ENCODE measurements at places on chromosomes 7 and 10.

DNA sequence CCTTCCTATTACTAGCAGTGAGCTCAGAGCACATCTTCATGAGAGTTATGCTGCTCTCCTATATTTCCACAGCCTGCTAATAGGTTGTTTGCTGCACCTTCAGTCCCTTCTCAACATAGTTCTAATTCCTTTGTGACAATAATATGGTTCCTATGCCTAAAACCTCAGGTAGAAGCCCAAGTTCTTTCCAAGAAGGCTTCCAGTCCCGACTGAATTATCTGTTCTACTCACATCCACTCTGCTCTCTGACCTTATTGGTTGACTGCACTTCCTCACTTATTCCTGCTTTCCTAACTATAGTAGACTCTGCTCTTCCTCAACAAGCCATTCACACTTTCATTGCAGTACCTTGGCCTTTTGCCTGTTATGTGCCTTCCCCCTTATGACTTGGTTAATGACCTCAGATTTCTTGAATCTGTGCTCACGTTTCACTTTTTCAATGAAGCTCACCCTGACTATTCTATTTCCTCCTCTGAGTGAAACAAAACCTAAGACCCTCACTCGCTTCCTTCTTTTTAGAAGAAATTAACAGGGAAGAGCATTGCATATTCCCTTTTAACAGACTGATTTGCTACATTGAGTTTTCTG is 132.7 kb downstream of the MDFIC start:
- no peak for DNase-seq

GRCh38 chr7:96728139-96728538 is 18.5 kb upstream of the SEM1 start:
- no peak for DNase-seq

DNA sequence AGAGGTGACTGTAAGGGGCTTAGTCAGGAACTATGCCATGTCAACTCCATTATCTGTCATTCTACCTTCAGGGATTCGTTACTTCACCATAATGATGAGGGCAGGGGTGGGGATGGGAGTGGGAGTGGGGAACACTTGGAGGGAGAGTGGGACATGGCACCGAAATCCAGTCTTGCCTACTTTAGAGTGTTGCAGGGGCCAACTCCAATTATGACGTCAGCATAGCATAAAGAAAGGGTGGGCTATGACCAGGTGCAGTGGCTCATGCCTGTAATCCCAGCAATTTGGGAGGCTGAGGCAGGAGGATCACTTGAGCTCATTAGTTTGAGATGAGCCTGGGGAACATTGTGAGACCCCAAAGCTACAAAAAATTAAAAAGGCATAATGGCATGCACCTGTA is 512.2 kb downstream of the GATA3 start:
- no peak for DNase-seq

DNA sequence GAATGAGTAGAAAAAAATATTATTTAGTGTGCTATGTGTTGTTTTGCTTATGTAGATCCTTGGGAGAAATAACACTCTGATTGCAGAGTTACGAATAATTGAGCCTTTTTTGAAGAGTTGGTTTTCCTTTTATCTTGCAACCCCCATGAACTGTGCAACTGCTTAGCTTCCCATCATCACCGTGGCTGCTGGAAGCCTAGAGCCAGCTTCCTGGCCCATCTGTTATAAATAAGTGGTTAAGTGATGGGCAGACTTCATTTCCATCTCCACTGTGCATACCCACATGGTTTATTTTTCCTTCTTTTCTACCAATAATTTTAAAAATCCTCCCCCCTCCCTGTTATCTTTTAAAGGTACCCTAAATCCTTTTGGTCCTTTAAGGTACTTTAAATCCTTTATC is 554.9 kb upstream of the GALNT17 start:
- no peak for DNase-seq

GRCh38 chr7:27375958-27376357 is 133.4 kb downstream of the EVX1 start:
- DNase-seq, result no peak

- DNase-seq, result no peak
Measured at GRCh38 chr7:55871932-55872485, 9.5 kb upstream of the SEPTIN14 start.

DNA sequence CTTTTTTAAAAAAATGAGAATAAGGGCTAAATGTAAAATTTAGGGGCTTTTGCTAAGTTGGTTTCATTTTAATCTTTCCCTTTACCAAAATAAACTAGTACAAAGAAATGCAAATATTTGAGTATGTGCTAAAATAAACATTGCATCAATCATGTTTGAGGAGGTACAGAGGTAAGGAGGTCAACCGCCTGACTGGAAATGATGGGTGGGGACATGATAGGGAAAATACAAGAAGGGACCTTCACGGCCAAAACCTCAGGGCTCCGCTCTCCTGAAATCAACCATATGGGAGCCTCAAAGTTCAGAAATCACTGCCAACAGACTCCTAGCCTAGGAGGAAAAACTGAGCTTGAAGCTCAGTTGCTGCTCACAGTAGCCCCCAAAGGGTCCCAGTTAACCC is 207.6 kb downstream of the AHR start:
- DNase-seq, result no peak

- DNase-seq, result no peak
Measured at GRCh38 chr7:43700059-43700501, 29.2 kb downstream of the COA1 start.

GRCh38 chr10:126931544-126931943 is 26.3 kb downstream of the DOCK1 start:
- no peak for DNase-seq

- no peak for DNase-seq
Measured at GRCh38 chr7:80618096-80618495, 20.3 kb upstream of the CD36 start.

GRCh38 chr10:104242545-104242944 is 10.4 kb upstream of the CFAP43 start:
- no peak for DNase-seq

GRCh38 chr10:103077491-103078308 is 115.4 kb downstream of the NT5C2 start:
- DNase-seq, result no peak

DNA sequence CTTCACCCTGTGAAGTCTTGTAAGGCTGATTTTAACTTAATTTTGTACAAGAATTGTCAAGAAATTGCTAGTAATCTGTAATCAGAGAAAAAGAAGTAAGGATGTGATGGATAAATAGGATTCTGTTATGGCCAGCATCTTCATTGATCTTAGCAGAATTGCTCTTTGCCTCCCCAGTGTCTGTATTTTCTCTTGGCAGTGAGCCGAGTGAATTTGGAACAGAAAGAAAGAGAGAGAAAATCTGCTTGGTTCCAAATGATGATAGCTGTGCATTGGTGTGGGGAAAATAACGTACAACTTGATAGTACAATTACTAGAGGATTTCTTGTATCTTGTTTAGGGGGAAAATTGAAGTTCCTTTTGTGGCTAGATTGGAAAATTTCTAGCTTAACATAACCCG is 34.6 kb downstream of the VTI1A start:
- DNase-seq, result no peak

DNA sequence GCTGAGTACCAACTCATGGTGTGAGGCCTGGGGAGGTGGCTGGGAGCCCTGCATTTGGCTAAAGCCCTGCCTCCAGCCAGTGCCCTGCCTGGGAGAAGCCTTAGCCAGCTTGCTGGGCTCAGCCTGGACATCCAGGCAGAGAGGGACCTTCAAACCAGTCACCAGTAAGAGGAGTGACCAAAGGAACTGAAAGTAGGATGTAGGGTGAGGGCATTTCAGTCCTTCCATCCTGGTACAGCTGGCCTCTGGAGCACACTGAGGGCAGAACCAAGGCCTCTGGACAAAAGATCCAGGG is 124.8 kb downstream of the ADCY1 start:
- no peak for DNase-seq

DNA sequence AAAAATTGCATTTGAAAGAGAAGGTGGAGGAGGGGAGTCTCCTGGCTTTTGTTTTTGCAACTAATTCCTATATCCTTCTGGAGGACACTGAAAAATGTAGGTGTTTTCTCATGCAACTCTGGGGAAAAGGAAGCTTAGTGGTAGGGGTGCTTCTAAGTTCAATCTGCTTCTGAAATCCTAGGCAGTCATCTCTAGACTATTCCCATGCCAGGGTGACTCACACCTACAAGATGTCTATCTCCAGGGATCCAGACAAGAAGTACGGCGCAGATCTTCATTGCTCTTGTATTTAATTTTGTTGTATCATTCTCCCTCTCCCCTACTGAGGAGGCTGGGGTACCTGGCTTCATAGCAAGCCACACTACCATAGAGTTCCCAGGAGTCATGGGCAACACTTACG is 258.8 kb downstream of the PHF14 start:
- no peak for DNase-seq

- no peak for DNase-seq
Measured at GRCh38 chr10:42975558-42976340, 101.1 kb upstream of the RET start.

GRCh38 chr10:90674461-90674860 is 183.4 kb downstream of the HTR7 start:
- no peak for DNase-seq

- no peak for DNase-seq
Measured at GRCh38 chr7:153382641-153383101, 623.1 kb downstream of the ACTR3B start.

- no peak for DNase-seq
Measured at GRCh38 chr10:75681334-75681733, 249.9 kb downstream of the LRMDA start.

- DNase-seq, result no peak
Measured at GRCh38 chr7:91135703-91136430, 128.4 kb upstream of the FZD1 start.

- no peak for DNase-seq
Measured at GRCh38 chr7:22248111-22248809, 108.7 kb downstream of the RAPGEF5 start.

- no peak for DNase-seq
Measured at GRCh38 chr7:1619152-1620079, 49.6 kb upstream of the PSMG3 start.

- no peak for DNase-seq
Measured at GRCh38 chr10:5518143-5518542, 6.6 kb upstream of the CALML3 start.

DNA sequence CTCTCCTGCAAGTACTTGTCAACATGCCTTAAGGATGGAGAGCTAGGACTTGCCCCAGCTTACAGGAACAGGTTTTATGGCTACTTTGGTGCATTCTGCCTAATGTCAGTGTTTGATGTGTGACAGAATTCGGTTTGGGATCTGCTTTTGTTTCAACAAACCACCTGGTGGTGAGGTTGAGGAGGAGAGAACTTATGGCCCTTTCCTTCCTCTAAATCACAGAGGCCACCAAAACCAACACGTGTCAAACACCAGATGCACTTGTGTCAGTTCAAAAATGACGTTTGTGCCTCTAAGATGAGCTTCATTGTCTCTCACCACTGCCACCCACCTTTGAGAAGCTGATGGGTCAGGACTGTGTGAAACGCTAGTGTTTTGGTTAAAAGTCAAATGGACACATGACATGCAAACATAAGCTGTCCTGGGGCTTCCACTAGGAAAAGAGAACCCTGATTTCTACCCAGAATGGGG is 83.9 kb downstream of the OSBPL3 start:
- no peak for DNase-seq

GRCh38 chr7:46512891-46513413 is 591.9 kb upstream of the IGFBP3 start:
- no peak for DNase-seq

DNA sequence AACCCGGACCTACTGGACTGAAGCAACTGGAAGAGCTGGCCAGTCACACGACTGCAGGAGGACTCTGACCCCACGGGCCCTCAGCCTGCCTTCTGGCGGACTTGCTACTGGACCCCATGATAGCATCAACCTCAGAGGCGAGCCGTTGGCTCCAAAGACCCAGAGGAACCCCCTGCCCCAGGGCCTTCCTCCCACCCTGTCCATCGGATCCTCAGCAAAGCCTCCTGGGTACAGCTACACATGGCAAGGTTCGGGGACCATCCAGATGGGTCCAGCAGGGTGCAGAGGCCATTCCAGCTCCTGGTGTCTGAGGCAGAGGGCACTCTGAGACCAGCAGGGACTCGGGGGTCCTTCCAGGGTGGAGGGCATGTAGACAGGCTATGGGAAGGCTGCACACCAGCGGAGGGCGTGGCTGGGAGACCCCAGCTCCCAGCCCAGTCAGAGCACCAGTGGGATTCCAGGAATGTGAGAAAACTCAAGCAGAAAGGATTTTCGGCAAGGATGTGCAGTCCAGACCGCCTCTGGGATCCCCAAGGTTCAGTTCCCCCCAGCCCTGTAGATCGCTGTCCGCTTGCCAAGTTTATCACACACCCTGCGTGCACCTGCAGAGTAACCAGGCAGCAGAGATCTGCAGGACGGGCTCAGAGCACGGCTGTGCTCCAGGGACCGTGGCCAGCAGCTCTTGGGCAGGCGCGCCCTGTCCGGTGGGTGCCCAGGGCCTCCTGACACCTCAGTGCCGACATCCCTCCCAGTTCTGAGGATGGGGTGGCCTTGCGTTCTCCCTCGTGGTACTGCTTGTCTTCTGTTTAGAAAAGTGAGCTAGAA is 89.8 kb upstream of the PPP2R2D start:
- no peak for DNase-seq

DNA sequence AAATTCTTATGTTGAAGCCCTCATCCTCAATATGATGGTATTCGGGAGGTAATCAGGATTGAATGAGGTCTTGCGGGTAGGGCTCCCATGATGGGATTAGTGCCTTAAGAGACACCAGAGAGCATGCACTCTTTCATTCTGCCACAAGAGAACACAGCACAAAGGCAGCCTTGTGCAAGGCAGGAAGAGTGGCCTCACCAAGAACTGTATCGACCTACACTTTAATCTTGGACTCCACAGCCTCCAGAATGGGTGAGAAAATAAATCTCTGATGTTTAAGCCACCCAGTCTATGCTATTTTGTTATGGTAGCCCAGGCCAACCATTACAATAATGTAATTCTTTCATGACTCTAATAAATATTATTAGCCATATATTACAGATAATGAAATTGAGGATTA is 8.4 kb downstream of the SEM1 start:
- no peak for DNase-seq

GRCh38 chr10:10787586-10787985 is 230.1 kb upstream of the CELF2 start:
- DNase-seq, result no peak

- DNase-seq, result no peak
Measured at GRCh38 chr10:74766501-74766900, 59.9 kb upstream of the KAT6B start.

DNA sequence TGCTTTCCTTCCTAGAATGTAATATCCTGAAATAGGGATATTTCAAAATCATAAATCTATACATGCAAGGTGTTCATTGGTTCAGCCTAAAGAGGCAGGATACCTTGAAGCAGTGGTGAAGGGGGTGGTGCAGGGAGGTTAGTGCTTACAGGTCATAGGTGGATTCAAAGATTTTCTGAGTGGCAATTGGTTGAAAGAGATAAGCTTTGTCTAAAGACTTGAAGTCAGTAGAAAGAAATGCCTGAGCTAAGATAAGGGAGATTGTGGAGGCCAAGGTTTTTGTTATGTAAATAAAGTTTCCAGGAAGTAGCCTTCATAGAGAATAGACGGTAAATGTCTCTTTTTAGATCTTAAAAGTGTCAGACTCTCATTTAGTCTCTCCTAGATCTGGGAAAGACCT is 741.2 kb upstream of the ZWINT start:
- DNase-seq, result no peak

- no peak for DNase-seq
Measured at GRCh38 chr10:5540891-5541290, 16.1 kb downstream of the CALML3 start.
